Stimulated activated CD8-positive, alpha-beta memory T cell treated with anti-CD3 and anti-CD28 coated beads, Interleukin-4, amount 100 ng/mL, for 1 hour (primary cell): ENCODE measurements at places on chromosomes 7 and 10.

GRCh38 chr7:66952343-66953043, 31.5 kb downstream of the TMEM248 start:
- DNase-seq: no peak

GRCh38 chr7:99419323-99420021, 10.7 kb downstream of the BUD31 start:
- DNase-seq: no peak

DNA sequence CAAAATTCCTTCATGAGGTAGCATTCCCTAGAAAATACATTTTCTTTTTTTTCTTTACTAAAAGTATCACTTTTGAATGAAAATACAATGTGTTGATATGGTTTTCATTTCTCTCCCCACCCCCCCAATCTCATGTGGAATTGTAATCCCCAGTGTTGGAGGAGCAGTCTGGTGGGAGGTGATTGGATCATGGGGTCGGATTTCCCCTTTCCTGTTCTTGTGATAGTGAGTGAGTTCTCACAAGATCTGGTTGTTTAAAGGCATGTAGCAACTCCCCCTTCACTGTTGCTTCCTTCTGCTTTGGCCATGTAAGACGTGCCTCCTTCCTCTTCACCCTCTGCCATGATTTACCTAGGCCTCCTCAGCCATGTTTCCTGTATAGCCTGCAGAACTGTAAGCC, 790.3 kb upstream of the KCND2 start:
- DNase-seq: no peak

GRCh38 chr10:43688348-43688892, 39.7 kb upstream of the ZNF32 start:
- DNase-seq: no peak

GRCh38 chr7:68917041-68917651, 681.1 kb upstream of the AUTS2 start:
- no peak for DNase-seq

DNA sequence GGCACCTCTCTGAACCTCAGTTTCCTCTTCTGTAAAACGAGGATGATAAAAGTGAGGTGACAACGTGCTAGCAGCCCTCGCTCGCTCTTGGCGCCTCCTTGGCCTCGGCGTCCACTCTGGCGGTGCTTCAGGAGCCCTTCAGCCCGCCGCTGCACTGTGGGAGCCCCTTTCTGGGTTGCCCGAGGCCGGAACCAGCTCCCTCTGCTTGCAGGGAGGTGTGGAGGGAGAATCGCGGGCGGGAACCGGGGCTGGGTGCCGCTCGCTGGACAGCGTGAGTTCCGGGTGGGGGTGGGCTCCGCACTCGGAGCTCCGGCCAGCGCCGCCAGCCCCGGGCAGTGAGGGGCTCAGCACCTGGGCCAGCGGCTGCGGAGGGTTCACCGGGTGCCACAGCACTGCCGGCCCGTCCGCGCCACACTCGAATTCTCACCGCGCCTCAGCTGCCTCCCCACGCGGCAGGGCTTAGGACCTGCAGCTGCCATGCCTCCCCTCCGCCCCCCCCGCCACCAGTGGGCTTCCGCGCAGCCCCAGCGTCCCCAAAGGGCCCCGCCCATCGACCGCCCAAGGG, 24.3 kb upstream of the ACSL5 start:
- no peak for DNase-seq

DNA sequence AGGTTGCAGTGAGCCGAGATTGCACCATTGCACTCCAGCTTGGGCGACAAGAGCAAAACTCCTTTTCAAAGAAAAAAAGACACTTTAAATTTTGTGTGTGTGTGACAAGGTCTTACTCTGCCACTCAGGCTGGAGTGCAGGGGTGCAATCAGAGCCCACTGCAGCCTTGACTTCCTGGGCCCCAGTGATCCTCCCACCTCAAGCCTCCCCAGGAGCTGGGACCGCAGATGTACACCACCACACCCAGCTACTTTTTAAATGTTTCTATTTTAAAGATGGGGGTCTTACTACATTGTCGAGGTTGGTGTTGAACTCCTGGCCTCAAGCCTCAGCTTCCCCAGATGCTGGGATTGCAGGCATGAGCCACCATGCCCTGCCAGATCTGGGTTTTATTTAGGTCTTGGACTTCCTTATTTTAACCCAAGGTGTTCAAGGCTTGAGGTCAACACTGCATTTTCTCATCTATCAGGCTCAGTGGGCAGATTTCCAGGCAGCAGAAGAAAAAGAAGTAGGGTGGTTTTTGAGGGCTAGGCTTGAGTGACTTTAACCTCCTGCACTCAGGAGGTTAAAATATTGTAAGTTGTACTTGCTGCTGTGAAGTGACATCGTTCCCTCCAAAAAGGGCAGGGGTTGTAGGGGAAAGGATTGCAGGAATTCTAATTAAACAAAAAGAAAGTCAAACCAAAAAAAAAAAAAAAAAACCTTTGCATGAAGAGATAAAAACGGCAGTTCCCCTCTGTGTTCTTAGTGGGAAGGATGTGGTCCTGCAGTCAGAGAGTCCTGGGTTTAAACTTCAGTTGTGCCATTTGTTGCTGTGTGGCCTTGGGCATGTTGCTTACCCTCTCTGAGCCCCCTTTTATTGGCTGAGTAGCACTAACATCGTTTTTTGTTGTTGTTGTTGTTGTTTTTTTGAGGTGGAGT, 71.5 kb downstream of the CARD11 start:
- DNase-seq: no peak

- DNase-seq: no peak
Observed at GRCh38 chr7:24402655-24403054, 118.7 kb downstream of the NPY start.

GRCh38 chr10:117139581-117140524, 1.8 kb upstream of the VAX1 start:
- no peak for DNase-seq

- DNase-seq: no peak
Observed at GRCh38 chr7:33789871-33790630, 115.3 kb upstream of the BMPER start.

DNA sequence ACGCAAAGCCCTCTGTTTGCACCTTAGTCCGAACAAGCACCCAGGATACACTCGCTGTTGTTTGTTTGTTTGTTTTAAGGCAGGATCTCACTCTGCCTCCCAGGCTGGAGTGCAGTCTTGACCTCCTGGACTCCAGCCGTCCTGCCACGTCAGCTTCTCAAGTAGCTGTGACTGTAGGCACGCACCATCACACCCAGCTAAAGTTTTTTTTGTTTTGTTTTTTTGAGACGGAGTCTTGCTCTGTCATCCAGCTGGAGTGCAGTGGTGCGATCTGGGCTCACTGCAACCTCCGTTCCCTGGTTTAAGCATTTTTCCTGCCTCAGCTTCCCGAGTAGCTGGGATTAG, 76.8 kb downstream of the CTBP2 start:
- no peak for DNase-seq

DNA sequence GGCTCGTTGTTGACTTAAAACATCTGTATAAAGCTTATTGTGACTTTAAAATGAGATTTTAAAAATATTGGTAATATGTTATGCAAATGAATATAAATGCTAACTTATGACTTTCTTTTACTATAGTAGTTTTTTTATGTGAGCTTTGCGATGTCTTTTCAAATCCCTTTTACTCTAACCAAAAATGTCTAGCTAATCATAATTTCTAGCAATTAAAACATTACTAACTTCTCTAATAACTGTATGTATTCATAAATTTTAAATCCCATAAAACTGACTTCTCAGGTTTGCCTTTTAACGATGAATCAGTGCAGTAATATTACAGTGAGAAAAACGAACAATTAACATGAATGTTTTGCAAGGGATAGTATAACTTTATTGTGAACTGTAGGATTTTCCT, 113.2 kb downstream of the MAPK8 start:
- DNase-seq: no peak

GRCh38 chr7:74501298-74501697, 47.6 kb downstream of the GTF2IRD1 start:
- no peak for DNase-seq

DNA sequence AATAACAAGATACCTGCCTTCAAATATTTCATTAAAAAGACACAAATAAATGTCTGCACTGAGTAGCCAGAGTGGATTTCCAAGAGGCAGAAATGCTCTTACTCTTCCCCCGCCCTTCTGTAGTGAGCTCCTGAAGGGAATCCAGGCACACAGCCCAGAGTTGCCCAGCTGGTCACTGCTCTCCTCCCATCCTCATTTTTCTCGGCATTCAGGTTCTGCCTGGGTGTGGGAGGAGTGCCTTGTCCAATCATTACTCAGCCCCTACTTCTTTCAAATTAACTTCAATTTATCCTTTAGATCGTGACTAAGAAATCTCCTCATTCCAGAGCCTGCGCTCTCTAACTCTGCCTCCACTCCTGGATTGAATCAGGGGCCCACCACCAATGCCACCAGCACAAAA, 12.2 kb downstream of the CCDC6 start:
- no peak for DNase-seq

GRCh38 chr10:114486938-114487814, 82.9 kb upstream of the AFAP1L2 start:
- DNase-seq: no peak

DNA sequence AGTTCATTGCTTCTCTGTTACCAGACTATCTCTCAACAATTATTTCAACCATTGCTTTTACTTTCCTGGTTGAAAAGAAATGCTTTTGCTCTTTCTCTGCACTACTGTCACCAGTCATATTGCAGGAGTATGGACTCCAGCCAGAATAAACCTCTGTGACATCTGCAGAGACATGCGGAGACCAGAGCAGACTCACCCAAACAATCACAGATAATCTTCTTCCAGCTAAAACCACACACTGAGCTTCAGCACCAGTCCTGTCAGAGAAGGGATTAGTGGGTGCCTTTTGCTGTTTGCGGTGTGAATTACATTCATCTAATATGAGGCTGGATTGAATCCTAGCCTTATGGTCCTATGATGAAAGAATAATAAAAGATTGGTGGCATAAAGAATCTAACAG, 258.6 kb downstream of the CNTNAP2 start:
- no peak for DNase-seq

- no peak for DNase-seq
Observed at GRCh38 chr10:128438417-128439063, 312.3 kb upstream of the MKI67 start.

GRCh38 chr7:5354460-5355232, 69.0 kb downstream of the TNRC18 start:
- DNase-seq: no peak

DNA sequence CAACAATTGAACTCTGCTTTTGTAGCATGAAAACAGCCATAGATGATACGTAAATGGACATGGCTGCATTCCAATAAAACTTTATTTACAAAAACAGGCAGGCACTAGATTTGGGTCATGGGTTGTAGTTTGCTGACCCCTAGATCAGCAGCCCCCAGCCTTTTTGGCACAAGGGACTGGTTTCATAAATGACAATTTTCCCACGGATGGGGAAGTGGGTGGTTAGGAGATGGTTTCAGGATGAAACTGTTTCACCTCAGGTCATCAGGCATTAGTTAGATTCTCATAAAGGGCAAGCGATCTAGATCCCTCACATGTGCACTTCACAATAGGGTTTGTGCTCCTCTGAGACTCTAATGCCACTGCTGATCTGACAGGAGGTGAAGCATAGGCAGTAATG, 16.5 kb upstream of the ANK3 start:
- DNase-seq: no peak

DNA sequence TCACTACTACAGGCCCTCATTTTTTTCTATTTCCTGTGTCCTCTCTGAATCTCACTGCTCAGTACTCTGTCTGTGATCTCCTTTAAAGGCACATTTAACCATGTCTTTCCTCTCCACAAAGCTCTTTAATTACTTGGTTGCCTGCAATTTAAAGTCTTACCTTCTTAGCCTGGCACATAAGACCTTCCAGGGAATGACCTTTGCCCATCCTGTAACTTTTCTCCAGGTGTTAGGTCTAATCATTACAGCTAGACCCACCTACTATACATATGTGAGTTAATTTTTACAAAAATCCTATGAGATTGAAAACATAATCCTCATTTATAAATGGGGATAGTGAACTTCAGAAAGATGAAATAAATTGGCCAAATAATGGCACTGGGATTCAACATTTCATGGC, 244.1 kb upstream of the RHOBTB1 start:
- no peak for DNase-seq

GRCh38 chr10:43403911-43404703, 4.9 kb downstream of the HNRNPF start:
- no peak for DNase-seq

- DNase-seq: no peak
Observed at GRCh38 chr7:38102507-38102906, 75.5 kb upstream of the STARD3NL start.

GRCh38 chr7:157568770-157569584, 232.2 kb downstream of the DNAJB6 start:
- peak; percentile 10 for DNase-seq

- DNase-seq: peak; percentile 31
Observed at GRCh38 chr10:47264797-47265281, 35.2 kb upstream of the GDF10 start.

DNA sequence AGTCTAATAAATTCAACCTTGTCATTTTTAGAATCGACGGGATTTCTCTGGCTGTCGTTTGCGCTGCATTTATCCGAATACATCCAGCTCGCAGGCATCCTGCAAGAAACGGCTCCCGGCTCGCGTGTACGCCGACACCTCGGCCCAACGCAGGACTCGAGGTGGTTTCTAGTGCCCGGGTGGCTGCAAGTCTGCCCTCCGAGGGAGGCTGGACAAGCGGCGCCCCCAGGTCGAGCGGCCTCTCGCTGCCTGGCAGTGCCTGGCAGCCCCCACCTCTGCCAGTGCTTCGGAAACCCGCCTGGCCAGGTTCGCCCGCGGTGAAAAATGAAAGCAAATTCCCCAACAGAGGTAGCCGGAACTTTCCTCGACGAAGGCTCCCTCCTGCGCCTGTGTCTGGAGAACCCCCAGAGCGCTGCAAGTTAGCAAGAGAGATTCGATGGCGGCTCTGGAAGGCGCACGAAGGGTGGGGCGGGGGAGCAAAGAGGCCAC, 5.7 kb upstream of the ZNF503 start:
- DNase-seq: no peak

DNA sequence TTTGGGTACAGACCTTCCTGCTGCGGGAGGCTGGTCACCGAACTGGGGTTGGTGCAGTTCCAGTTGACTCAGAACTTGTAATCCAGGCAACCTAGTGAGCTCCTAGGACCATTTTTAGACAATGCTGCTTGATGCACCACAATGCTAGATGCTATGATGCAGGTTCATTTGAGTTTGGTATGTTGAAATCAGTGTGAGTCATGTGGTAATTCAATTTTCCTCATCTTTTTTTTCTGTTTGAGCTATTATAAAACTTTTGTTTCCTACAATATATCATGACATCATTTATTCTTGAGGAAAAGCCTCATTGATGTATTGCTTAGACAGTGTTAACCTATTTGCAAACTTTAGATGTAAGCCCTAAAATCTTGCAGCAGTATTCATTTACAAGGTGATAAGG, 40.9 kb upstream of the MTPN start:
- no peak for DNase-seq

GRCh38 chr7:105246679-105247078, 142.0 kb downstream of the SRPK2 start:
- DNase-seq: no peak

GRCh38 chr7:34385384-34385783, 272.6 kb upstream of the NPSR1 start:
- no peak for DNase-seq

GRCh38 chr10:24701447-24701846, 22.2 kb downstream of the ARHGAP21 start:
- DNase-seq: no peak
